A549 treated with CpdA at 1 μM for 4 hours (cell line): ENCODE measurements at places on chromosomes 4 and X. TPM values are rescaled to one million over a fixed set of nuclear protein-coding genes. Genes with fewer than 3 reads are reported as not detected.

NDST3 gene
- total RNA-seq = not detected in 5 replicates

CNKSR2 gene
- 2.3 to 4.3 TPM (median 2.8 TPM) in 5 replicates for total RNA-seq

IL1RAPL2 gene
- not detected in 5 replicates for total RNA-seq

SPIN4 gene
- total RNA-seq = 4.5 to 7.2 TPM (median 5.4 TPM) in 5 replicates

CXorf49 gene
- total RNA-seq = not detected in 5 replicates

SLC49A3 gene
- 0.10 to 0.42 TPM (median 0.20 TPM) in 5 replicates for total RNA-seq

MAEA gene
- total RNA-seq = 64.3 to 77.0 TPM (median 68.0 TPM) in 5 replicates

ATRX gene
- total RNA-seq = 17.6 to 27.2 TPM (median 22.1 TPM) in 5 replicates

UGT8 gene
- 0.07 to 0.15 TPM (median 0.13 TPM) in 5 replicates for total RNA-seq

BEX2 gene
- total RNA-seq = 9.0 to 13.4 TPM (median 10.2 TPM) in 5 replicates

GPRIN3 gene
- 3.0 to 5.7 TPM (median 5.5 TPM) in 5 replicates for total RNA-seq

NEUROG2 gene
- not detected in 5 replicates for total RNA-seq

BCAP31 gene
- total RNA-seq = 359 to 414 TPM (median 373 TPM) in 5 replicates

SLC10A3 gene
- total RNA-seq = 29.4 to 44.2 TPM (median 40.5 TPM) in 5 replicates

BMP15 gene
- not detected in 5 replicates for total RNA-seq

ANK2 gene
- 0.75 to 0.93 TPM (median 0.84 TPM) in 5 replicates for total RNA-seq

ZDHHC15 gene
- not detected in 5 replicates for total RNA-seq

ASB5 gene
- total RNA-seq = 0.03 to 0.13 TPM in 2 of 5 replicates, not detected in the others

CSAG1 gene
- 0.18 to 0.37 TPM (median 0.27 TPM) in 4 of 5 replicates, not detected in the other for total RNA-seq

STARD8 gene
- 0.93 to 1.7 TPM (median 1.6 TPM) in 5 replicates for total RNA-seq

DIPK2B gene
- total RNA-seq = not detected in 5 replicates

CT45A10 gene
- total RNA-seq = 0.27 to 0.37 TPM (median 0.29 TPM) in 3 of 5 replicates, not detected in the others

LRP2BP gene
- total RNA-seq = 0.08 to 0.21 TPM (median 0.14 TPM) in 5 replicates

CHRDL1 gene
- total RNA-seq = not detected in 5 replicates

CCNA2 gene
- 41.5 to 49.1 TPM (median 44.5 TPM) in 5 replicates for total RNA-seq

SULT1B1 gene
- total RNA-seq = 0.01 TPM in 1 of 5 replicates, not detected in the others

FANCB gene
- 2.7 to 4.0 TPM (median 3.4 TPM) in 5 replicates for total RNA-seq

HEPH gene
- total RNA-seq = not detected in 5 replicates

FGFBP2 gene
- total RNA-seq = not detected in 5 replicates

ERAS gene
- 0.10 TPM in 1 of 5 replicates, not detected in the others for total RNA-seq

BST1 gene
- 15.8 to 20.7 TPM (median 18.2 TPM) in 5 replicates for total RNA-seq

VSIG4 gene
- total RNA-seq = not detected in 5 replicates

CSN1S1 gene
- total RNA-seq = not detected in 5 replicates

SH2D1A gene
- total RNA-seq = not detected in 5 replicates

OFD1 gene
- 11.5 to 17.4 TPM (median 12.4 TPM) in 5 replicates for total RNA-seq

SPATA18 gene
- total RNA-seq = 3.8 to 5.1 TPM (median 4.5 TPM) in 5 replicates

PDE5A gene
- total RNA-seq = 0.13 to 0.32 TPM (median 0.25 TPM) in 5 replicates

GPR50 gene
- total RNA-seq = 0.11 to 0.22 TPM (median 0.18 TPM) in 4 of 5 replicates, not detected in the other

GAGE12E gene
- total RNA-seq = not detected in 5 replicates
